WERI-Rb-1 (cell line): ENCODE measurements at places on chromosomes 16 and 17.

DNA sequence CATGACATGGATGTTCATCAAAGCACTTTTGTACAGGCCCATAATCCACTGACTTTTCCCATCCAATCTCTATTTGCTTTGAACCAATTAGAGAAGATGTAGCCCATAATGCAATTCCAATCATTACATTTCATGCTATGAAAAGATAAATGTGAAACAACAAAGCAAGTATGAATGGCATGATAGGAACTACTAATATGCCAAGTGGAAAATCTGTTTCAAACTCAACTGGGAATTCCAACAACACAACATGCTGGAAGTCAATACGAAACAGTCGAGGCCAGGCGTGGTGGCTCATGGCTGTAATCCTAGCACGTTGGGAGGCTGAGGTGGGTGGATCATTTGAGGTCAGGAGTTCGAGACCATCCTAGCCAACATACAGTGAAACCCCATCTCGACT, 39.6 kb upstream of the TMEM97 start:
- DNase-seq, result no peak

DNA sequence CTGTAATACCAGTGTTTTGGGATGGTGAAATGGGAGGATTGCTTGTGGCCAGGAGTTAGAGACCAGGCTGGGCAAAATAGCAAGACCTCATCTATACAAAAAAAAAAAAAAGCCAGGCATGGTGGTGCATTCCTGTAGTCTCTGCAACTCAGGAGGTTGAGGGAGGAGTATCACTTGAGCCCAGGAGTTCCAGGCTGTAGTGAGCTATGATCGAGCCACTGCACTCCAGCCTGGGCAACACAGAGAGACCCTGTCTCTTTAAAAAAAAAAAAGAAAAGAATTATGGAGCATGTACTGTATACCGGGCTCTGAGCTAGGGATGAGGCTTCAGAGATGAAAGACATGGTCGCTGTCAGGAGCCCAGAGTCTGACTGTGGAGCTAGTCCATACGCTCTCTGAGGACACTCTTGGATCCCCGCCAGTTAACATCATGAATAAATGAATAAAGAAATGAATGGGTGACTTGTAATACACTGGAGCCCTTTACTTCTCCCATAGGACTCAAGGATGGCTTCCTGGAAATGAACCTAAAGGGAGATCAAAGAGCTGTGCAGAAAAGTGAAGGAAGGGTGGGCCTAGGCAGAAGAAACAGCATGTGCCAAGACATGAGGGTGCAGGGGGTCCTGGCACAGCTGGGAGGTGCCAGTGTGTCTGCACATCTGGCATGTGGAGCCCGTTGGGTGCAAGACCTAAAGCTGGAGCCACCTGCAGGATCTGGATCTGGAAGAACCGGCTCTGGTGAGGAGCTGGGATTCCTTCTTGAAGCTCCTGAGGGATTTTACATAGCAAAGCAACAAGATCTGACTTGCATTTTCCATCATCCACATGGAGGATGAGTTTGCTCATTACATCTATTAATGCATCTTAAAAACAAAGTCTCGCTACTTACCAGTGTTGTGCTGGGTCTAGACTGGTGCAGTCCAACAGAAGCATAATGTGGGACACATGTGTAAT, 120.4 kb downstream of the IRX3 start:
- no peak for DNase-seq

GRCh38 chr17:78724999-78725398, 57.1 kb downstream of the CYTH1 start:
- DNase-seq, result no peak

DNA sequence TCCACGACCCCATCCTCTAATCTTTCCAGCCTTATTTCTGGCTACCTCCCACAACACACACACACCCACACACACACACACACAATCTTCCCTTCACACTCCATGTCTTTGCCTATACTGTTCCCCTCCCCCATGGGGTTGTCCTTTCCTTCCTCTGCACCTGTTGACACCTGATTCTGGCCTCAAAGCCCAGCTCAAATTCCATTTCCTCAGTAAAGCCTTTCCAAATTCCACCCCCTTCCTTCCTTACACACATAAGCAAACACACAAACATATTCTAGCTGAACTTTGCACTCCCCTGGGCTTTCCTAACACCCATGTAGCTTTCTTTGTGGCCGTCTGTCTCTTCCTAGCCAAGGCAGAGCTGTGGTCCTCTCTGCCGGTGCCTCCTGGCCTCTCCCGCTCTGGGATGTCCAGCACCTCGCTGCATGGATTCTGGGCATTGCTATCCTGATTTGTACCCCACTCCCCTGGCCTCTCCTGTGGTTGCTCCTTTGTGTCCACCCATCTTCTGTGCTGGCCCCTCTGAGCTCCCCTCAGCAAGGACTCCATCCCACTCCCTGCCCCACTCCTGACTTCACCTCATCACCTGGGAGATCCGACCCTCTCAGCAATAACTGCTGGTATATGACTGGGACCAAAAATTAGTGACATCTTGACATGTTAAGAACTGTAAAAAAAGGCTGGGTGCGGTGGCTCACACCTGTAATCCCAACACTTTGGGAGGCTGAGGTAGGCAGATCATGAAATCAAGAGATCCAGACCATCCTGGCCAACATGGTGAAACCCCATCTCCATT, 8.4 kb upstream of the SRCIN1 start:
- DNase-seq, result no peak

DNA sequence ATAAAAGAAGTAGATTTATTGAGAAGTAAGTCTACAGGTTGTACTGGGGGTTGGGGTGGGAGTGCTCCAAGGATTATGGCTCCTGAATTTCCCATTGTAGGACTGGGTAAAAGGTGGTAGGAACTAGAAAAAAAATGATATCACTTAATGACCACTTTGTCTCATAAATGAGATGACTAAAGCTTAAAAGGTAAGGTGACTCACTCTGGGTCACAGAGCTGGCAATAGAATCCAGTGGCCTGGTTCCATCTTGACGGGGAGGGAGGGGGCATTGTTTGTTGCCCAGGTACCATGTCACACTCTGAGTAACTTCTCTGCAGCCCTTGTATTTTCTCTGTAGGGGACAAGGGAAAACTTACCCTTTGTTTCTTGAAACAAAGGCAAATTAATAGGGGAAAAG, 126.1 kb downstream of the PITPNC1 start:
- no peak for DNase-seq
